Stimulated activated CD8-positive, alpha-beta memory T cell treated with anti-CD3 and anti-CD28 coated beads, Interleukin-12 subunit alpha, Interleukin-12 subunit beta, amount 100 ng/mL, for 4 hours (primary cell): ENCODE measurements at places on chromosomes 3 and 15.

- DNase-seq: no peak
Measured at GRCh38 chr3:19632099-19633074, 301.6 kb downstream of the EFHB start.

- no peak for DNase-seq
Measured at GRCh38 chr3:101204246-101204645, 116.1 kb downstream of the IMPG2 start.

GRCh38 chr15:50307799-50308198, 42.3 kb upstream of the HDC start:
- no peak for DNase-seq

DNA sequence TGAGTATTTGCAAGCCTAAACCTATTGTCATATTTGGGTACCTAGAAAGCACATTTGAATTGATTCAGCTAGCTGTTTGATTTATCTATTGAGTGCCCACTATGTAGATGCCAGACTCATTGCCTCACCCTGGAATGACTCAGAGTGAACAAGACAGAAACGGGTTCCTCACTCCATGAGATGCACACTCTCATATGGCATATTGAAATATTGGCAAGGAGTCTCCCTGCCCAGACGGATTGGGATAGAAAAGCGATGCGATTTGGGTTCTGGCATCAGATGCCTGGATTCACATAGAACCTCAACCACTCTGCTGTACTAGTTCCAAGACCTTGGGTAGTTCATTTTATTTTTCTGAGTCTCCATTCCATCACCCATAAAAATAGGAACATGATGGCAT, 22.5 kb downstream of the LRRN1 start:
- no peak for DNase-seq

DNA sequence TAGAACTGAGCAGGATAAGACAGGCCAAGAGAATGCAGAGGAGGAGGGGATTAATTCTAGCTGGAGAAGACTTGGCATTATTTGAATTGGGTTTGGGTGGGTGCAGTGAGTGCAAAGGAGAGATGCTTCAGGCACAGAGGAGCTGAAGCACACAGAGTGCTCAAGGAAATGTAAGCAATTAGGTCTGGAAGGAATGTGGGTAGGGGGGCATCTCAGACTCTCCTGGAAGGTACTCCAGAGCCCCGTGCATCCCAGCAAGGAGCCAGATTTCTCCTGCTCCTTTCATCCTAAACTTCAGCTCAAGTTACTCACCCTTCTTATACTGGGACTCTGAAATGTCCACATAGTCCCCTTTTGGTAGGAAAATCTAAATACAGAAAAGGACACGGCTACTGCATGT, 143.6 kb upstream of the PFN2 start:
- DNase-seq: no peak

- no peak for DNase-seq
Measured at GRCh38 chr15:77582763-77583162, 49.9 kb downstream of the LINGO1 start.

DNA sequence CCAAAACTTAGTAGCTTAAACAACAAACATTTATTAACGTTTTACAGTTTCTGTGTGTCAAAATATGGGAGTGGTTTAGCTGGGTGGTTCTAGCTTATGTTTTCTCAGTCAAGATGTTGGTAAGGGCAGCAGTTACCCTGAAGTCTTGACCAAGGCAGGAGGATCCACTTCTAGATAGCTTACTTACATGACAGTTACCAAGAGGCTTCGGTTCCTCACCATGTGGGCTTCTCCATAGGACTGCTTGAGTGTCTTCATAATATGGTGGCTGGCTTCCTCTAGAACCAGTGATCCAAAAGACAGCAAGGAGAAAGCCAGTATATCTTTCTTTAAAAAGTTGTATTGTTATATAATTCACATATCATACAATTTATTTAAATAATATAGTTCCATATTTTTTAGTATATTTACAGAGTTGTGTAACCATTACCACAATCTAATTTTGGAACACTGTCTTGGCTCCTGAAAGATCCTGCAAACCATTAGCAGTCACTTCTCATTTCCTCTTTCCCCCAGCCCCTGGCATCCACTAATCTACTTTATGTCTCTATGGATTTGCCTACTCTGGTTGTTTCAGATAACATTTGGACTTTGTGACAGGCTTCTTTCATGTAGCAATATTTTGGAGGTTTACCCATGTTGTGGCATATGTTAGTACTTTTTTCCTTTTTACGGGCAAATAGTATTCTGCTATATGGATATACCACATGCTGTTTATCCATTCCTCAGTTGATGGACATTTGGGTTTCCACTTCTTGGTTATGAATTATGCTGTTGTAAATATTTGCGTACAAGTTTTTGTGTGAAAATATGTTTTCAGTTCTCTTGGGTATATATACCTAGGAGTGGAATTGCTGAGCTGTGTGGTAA, 33.3 kb downstream of the MAPK6 start:
- no peak for DNase-seq

DNA sequence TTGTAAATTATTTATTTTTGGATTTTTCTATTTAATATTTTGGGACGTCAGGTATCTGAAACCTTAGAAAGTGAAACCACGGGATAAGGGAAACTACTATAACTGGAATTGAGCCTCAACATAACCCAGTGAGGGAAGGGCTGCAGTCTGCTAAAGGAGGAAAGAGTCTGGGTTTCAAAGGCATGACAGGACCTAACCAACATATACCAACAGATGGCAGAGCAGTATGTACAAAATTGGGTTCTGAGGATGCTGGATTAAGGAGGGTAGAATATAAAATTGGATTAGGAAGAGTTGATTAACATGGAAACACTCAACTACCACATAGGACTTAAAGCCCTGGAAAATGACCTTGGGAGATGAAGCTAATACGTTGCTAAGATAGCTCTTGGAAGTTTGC, 603.5 kb downstream of the MECOM start:
- no peak for DNase-seq

DNA sequence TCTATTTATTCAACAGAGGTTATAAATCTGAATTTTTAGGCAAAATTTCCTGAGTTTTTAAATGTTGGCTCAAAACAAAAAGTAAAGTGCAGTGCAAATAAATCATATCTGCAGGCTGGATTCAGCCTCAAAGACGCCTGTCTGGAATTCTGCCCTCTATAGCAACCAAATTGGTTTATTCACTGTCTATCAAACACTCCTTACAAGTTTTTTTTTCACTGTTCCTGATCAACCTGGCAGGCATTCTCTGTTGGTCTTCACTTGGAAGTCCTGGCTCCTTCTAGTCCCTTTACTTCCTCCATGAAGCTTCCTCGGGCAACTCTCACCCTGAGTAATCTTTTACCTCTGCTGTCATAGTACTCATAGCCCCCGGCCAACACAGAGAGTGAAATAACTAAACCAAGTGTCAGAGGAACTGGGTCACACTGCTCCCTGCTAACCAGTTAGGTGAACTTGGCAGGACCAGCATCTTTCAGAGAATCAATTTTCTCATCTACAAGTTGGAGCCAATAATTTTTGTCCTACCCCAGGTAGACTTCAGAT, 36.8 kb upstream of the TIPARP start:
- no peak for DNase-seq

GRCh38 chr15:59268852-59269407, 62.3 kb downstream of the LDHAL6B start:
- no peak for DNase-seq

- no peak for DNase-seq
Measured at GRCh38 chr15:67931861-67932260, 92.0 kb upstream of the RNU6-1 start.

- DNase-seq: no peak
Measured at GRCh38 chr3:187002915-187003314, 72.6 kb downstream of the ST6GAL1 start.

GRCh38 chr3:67858492-67858891, 204.1 kb upstream of the SUCLG2 start:
- DNase-seq: no peak

- no peak for DNase-seq
Measured at GRCh38 chr15:92643849-92644815, 11.4 kb downstream of the FAM174B start.

GRCh38 chr3:37825744-37826400, 35.8 kb upstream of the CTDSPL start:
- no peak for DNase-seq

- no peak for DNase-seq
Measured at GRCh38 chr15:45641374-45641781, 6.5 kb downstream of the SQOR start.

- DNase-seq: no peak
Measured at GRCh38 chr15:60391722-60392315, 6.0 kb downstream of the ANXA2 start.

DNA sequence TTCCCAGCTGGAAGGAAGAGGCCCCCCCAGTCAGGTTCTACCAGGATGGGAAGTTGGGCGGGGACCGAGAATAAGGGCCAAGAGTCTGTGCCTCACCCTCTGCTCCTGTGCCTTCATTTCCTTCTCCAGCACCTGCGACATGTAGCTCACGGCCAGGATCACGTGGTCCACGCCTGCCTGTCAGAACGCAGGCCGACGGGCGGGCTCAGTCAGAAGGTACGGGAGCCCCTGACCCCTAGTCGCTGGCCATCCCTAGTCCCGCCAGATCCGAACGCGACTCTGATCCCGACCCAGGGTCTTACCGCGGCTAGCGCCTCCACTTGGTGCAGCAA, 489 bp downstream of the GMPPB start:
- no peak for DNase-seq

DNA sequence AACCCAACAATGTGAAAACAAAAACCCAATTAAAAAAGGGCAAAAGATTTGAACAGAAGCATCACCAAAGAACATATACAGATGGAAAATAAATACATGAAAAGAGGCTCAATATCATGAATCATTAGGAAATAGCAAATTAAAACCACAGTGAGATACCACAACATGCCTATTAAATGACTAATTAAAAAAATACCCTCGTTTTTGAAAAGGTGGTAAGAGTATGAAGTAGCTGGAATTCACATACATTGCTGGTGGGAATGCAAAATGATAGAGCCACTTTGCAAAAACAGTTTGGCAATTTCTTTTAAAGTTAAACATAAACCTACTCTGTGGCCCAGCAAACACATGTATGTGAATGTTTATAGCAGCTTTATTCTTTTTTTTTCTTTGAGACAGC, 75.8 kb downstream of the B3GNT5 start:
- DNase-seq: no peak

GRCh38 chr3:147387291-147387884, 19.0 kb downstream of the ZIC4 start:
- DNase-seq: no peak

DNA sequence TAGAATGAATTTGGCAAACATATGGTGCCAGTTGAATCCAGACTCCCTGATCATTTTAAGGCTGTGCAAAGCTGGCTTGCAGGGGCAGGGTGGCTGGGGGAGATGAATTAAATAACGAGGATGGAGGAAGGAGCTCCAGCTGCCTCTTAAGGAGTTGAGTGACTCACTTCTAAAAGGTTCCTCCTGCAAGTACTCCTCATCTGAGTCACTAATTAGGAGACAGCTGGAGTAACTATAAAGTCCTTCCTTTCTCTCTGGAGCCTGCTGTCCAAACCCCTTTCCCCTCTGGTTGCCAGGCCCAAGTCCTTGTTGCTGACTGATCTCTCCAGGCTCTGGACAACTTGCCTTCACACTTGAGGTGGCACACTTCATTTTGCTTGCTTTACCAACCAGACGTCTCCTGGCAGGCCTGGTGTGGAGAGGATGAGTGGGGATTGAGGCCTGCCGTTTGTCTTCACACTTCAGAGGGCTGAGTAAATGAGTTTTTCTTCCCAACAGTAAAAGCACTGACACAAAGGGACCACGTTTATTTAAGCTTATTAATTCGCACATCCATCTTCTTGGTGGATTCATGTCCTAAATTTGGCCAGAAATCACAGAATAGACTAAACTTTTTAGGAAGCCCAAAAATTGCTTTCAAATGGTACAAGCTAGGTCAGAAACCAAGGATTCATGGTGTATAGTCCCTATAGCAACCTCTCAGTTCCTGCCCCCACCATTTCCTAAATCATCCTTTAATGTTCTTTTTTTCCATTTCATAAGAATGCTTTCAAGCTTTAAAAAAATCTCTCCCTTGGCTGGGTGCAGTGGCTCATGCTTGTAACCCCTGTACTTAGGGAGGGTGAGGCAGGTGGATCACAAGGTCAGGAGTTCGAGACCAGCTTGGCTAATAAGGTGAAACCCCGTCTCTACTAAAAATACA, 90.5 kb upstream of the MYRIP start:
- DNase-seq: no peak

DNA sequence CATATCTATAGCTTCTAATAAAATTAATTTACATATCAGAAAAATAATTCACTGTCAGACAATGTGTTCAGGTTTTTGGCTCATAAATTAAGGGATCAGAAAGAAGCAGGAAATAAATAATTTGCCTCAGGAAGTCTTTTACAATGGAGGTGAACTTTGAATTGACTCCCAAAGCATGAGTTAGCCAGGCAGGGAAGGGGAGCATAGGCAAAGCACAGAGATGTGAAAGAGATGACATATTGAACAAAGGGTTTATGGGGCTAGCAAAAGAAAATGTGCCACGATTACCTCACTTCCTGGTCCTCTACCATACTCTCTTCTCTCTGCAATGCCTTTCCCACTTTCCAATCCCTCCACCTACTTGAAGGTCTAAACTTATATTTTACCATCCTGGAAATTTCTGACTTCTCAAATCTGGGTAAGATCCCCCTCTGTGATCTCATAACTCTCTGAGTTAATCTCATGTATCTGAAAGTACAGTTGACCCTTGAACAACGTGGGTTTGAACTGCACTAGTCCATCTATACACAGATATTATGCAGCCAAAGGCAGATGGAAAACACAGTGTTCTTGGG, 4.1 kb upstream of the HEXA start:
- DNase-seq: no peak

- DNase-seq: no peak
Measured at GRCh38 chr3:134863915-134864314, 68.9 kb downstream of the EPHB1 start.

- no peak for DNase-seq
Measured at GRCh38 chr15:81191701-81192100, 5.0 kb upstream of the IL16 start.

DNA sequence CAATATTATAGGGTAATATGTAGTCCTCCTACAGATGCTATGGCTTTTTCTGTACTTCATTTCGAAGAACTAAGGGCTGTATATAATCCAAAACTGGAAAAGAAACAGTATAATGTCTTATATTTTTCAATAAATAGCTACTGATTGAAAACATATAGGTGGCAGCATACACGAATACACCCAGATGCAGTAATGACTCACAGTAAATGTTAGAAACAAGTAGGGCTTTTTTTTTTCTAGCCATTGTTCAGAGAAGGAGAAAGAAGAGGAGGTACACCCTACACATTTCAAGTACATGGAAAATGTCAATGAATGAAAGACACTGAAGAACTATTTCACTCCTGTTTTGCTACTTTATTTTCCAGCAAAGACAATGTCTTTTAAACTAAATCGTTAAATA, 9.4 kb downstream of the DAZL start:
- DNase-seq: no peak

DNA sequence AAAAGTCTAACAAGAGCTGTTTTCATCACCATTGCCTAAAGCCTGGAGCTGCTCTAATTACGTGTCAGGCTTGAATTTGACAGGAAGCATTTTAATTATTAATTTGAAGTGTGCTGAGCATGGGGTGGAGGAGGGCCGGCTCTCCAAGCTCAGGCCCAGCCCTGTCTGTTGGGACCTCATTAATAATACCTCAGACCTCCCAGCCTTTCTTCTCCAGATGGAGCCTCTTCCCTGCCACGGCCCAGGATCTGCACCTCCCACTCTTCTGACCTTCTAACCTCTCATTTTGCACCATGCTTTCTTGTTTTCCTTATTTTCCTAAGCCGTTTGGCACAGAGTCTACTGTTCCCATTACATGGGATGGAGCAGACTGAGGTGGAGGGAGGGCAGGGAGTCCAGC, 30.0 kb downstream of the INSYN1 start:
- DNase-seq: no peak
